ENCODE measurements at places on chromosomes 13 and 19.

GRCh38 chr19:28522545-28522922 lies 690.4 kb downstream of the UQCRFS1 start:
- DNase-seq = no peak

- DNase-seq = no peak
Observed at GRCh38 chr13:109101550-109102144, 472.2 kb downstream of the MYO16 start.

DNA sequence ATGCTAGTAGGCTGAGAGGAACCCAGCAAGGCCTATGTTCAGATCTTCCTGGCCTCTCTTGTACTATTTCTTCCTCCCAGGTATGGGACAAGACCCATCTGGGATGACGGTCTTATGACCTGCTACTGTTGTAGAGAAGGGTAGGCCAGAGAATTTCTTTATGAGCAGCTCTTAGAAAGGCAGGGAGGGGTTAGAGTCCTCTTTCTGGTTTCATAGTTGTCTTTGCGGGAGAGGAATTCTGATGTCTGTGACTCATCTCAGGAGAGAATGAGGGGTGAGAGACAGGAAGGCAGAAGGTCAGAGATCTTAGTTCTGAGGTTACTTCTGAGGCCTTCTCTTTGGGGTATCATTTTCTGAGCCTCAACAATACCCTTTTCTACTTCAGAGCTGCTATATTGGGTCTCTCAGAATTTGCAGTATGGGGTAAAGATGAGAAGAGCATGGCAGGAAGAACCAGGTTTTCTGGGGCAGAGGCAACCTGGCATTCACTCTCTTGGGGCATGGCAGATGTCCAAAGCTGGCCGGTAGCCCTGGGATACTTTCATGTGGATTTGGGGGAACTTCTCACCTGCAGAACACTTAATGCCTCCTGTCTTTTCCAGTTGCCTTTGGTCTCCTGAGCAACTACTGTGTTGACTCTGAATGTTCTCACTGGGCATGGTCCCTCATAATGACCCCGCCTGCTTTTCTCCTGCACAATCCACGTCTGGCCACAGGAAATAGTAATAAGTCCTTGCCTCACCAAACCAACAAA lies 154.4 kb downstream of the GGACT start:
- DNase-seq = no peak

DNA sequence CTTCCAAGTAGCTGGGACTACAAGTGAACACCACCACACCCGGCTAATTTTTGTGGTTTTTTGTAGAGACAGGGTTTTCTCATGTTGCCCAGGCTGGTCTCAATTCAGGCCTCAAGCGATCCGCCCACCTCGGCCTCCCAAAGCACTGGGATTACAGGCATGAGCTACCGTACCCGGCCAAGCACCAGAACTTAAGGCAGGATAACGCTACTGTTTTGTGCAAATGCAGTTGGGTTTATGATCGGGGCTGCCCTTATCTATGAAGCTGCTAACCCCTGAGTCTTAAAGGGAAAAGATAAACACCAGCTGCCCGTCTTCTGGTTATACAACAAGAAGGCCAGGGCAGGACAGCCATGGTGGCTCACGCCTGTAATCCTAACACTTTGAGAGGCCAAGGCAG lies 12.6 kb upstream of the TM6SF2 start:
- no peak for DNase-seq

DNA sequence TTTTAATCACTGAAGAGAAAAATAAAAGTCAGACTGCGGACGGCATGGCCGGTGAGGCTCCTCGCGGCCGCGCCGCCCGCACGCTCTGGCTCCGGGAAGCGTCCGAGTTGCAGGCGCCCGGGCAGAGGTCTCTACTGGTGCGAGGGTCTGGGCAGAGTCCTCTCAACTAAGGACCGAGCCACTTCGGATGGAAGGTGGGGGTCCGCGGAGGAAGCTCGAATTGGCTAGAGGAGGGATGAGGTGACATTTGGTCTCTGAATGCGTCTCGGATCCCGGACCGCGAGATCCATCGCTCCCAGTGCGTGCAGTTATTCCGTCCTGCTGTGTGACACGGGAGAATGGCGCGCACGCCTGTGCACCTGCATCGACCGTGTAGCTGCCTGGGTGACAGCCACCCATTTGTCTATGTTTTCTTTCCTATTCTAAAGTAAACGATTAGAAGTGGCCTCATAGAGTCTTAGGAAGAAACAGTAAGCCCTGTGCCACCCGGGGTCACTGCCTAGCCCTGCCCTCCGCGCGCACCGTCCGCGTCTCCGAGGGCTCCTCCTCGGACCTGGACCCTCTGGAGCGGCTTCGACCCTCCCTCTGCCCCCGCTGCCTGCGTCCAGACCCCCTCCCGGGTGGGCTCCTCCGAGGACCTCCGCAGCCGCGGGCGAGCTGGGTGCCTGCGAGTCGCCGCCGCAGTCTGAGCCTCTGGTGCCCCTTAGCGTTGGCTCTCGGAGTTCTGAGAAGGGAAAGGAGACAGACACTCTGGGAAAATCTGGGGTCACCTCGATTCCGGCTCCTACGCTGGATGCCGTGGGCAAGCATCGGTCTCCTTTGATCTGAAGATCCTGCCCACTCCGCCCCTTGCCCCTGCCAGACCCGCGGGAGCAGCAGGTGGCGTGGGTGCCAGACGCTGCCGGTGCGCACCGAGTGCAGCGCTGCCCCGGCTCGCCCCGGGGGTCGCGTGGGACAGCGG lies 347.4 kb downstream of the LIG4 start:
- peak; percentile 21 for DNase-seq

- no peak for DNase-seq
Observed at GRCh38 chr13:79692846-79693245, 211.9 kb downstream of the NDFIP2 start.

- DNase-seq = no peak
Observed at GRCh38 chr19:30941591-30941990, 407.6 kb downstream of the TSHZ3 start.

GRCh38 chr13:32911506-32911905 lies 104.7 kb upstream of the KL start:
- peak; percentile 87 for DNase-seq

DNA sequence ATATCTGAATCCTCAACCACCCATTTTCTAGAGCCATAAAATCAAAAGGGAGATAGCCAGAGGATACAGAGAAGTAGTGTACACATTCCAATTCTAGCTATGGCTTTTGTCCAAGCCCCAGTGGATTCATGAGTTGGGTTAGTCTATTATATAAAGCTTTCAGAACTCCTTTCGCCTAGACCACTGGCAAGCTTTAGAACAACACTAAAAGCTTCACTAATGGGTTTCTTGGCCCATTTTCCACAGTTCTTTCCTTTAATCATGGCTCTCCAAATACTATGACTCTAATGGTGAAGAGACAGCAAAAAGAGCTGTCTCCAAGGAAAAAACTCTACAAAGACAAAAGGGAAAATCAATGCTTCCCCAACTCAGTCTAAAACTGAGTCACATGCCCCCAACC lies 48.2 kb upstream of the SLITRK5 start:
- no peak for DNase-seq

GRCh38 chr19:13627531-13627930 lies 121.3 kb upstream of the CACNA1A start:
- no peak for DNase-seq

DNA sequence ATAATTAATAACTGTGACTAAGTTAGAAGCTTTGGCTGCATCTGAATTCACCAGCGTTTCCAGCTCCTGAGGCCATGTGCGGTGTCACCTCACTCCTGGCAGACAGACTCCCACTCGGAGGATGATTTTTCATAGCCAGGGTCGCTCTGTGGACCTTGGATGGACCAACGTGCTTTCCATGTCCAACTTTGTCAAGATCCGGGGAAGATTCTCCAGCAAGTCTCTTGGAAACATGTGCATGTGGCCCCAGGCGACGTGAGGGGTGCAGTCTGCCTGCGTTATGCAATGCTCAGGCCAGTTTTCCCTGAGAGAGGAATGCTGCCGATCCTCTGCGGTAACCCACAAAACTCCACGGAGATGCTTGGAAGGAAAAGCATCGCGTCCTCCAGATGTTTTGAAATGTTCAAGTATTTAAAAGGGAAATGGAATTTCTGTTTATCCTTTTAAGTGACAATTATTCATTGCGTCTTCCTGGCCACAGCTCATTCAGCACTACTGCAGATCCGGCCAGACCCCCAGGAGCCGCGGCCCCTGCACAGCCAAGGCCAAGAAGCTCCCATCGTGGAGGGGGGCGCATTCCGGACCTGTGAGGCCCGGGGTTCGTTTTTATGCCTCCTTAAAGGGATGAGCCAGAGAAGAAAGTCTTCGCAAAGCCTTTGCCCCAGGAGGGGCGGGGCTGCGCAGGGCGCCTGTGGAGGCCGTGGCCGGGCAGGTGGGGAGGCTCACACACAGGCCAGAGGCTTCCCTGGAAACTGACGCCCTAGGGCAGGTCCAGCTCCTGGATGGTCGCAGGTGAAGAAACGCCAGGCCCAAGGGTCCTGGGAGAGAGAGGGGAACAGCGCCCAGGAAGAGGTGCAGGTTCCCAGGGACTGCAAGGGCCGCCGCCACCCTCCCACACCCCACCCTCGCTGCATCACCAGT lies 46.0 kb downstream of the C13orf46 start:
- no peak for DNase-seq

DNA sequence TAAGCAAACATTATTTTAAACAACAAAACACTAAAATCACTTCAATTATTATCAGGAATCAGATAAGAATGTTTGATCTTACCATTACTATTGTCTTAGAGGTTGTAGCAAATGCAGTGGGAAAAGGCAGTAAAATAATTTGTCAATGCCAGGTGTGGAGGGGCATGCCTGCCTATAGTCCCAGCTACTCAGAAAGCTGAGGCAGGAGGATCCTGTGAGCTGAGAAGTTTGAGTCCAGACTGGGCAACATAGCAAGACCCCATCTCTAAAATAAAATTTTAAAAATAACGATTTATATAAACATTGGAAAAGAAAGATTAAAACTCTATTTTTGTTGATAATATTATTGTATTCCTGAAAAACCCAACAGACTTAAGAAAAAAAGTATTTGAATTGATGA lies 66.8 kb downstream of the KL start:
- DNase-seq = no peak

DNA sequence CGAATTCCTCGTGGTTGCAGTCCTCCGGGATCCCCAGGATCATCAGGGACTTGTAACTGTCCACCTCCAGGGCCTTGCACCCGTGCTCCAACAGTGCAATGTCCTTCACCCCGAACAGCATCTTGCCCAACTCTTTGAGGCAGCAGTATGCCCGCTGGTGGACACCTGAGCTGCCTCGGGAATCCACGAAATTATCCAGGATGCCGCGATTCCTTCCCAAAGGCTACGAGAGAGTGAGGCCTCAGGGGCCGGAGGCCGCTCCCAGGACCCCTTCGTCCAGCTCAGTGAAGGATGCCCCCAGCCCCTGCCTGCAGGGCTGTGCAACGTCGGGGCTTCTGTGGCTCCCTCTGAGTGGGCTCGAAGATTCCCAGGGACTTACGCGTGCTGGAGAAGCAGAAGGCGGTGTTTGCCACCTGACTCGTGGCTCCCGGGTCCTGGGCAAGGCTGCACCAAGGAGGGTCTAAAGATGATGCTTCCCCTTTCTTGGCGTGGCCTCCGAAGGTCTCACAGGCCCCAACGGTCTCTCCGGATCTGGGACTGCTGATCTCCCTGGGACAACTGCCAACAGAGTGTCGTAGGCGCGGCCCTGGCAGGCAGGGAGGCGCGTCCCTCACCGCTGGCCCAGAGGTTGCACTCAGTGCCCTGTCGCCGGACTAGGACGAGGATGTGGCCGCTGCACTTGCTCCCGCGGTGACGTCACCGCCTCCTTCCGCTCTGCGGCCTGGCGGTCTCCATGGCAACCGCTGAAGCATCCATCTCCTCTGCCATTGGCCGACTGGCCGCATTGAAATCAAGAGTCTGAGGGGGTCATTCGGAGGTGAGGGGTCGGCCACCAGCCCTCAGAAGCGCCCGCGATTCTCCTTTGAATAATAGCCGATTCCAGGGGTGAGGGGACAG lies at the start of gene PNMA8C:
Gene PNMA8C, minus strand, starts transcription at position 698 of the 897 bp plus-strand sequence. Its CDS starts 577 bp downstream, at position 121.
- DNase-seq = no peak

GRCh38 chr13:79191501-79191900 lies 214.6 kb downstream of the RBM26 start:
- DNase-seq = no peak

- DNase-seq = no peak
Observed at GRCh38 chr13:25177012-25177411, 4.9 kb upstream of the AMER2 start.

GRCh38 chr13:84136582-84136981 lies 254.3 kb upstream of the SLITRK1 start:
- DNase-seq = no peak

GRCh38 chr13:108741930-108742329 lies 112.5 kb downstream of the MYO16 start:
- DNase-seq = no peak

DNA sequence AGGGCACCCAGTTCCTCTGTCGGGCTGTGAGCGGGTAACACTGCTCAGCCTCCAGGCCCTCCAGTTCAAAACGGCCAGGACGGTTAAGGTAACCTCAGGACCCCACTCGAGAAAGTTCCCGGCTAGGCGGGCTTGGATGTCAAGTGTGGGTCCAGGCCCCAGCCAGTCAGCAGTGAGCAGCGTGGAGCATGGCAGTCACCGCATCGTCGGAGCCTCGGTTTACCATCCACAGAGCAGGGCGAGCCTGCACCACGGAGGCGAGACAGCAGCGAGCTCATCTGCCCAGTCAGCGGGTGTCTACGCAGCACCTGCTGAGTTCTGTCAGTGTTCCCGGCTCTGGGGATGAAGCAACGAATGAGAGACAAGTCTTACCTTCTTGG lies 8.0 kb upstream of the CNOT3 start:
- DNase-seq = no peak

DNA sequence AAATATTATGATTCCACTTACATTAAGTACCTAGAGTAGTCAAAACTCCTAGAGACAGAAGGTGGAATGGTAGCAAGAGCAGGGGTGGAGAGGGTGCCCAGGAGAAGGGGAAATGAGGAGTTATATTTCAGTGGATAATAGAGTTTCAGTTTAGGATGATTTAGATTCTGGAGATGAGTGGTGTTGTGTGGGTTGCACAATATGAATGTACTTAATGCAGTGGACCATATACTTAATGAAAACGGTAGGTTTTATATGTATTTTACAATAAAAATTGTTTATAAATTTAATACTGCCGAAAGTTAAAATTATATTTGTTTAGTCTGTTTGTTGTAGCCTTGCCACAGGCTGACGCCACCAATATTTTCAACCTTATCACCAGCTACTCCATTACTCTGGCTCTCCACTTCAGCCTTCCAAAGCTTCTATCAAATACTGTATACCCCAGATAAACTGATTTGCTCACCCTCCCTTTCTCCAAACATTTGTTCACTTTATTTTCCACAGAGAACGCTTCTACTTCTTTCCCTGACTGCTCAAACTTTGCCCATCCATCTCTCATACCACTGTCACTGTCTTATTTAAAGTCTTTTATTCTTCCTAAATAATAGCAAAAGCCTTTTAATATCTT lies 1.4 kb upstream of the RBM26 start:
- DNase-seq = no peak

GRCh38 chr13:40109351-40109844 lies 453.9 kb downstream of the COG6 start:
- DNase-seq = no peak

DNA sequence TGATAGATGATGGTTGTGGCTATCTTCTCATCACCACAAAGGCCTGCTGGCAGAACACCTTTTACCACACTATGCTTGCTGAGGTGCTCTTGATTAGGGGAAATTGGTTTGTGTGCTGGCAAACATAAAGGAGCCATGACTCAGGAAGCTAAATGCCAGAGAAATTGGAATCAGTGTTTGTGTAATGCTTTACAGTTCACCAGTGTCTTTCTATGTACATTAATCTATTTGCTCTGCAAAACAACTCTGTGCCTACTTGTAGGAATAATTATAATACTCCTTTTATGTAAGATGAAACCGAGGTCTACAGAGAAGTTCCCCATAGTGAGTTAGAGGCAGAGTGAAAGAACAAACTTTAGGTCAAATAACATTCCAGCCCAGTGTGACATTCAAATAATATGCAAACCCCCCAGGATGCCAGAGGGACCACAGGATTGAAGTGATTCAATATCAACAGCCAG lies 390.5 kb upstream of the HTR2A start:
- no peak for DNase-seq
